ENCODE measurements at places on chromosomes 6 and 20.

DNA sequence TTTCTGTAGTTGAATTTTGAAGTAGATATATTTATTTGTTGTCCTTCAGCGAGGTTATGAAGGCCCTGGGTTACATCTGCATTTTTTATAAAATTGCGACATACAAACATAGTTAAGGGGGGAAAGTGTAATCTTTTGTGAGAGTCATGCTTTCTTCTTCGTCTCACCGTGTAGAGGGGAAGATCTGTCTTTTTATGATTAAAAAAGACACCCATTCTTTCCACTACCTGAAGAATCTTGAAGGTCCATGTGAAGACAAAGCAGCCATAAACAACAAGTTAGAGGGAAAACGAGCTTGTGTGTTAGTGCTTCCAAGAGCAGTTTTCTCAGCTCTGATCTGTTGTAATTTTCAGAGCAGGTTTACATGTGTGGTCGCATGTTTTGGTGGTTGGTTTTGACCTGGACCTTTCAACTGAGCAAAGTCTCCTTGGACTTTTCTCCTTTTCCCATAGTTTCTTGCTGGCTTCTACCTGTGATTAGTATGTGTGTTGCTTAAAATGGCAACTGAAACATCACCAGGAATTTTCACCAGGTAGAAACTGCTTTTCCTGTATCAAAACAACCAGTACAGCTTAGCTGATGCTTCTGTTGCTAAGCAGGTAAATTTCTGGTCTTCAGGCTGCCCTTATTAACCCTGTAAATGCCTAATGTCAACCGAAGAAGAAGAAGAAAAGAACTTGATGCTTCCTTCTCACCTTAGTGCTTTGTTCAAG, 37.3 kb downstream of the RREB1 start:
- DNase-seq: no peak

DNA sequence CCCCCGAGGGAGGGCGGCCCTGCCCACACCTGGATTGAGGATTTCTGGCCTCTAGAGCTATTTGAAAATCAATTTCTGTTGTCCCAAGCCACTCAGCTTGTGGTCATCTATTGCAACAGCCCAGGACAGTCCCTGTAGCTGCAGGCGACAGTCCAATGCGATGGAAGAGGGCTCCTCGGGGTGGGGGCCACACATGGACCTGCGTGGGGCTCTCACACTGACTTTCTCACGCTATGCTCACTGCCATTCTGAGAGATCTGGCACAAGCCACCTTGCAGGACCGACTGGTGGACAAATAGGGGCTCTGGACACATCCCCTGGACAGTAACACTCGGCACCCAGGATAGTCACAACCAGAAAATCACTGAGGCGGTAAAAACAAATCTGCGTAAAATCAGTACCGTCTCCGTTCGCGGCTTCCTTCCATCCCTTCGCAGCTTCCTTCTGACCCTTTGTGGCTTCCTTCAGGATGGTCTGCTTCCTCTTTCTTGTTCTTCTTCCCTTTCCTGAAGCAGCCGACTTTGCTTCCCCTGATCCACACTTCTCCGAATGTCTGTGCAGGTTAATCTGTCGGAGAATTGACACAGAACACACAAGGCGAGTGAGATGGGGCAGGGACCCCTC, 21.8 kb downstream of the CTCFL start:
- no peak for DNase-seq

DNA sequence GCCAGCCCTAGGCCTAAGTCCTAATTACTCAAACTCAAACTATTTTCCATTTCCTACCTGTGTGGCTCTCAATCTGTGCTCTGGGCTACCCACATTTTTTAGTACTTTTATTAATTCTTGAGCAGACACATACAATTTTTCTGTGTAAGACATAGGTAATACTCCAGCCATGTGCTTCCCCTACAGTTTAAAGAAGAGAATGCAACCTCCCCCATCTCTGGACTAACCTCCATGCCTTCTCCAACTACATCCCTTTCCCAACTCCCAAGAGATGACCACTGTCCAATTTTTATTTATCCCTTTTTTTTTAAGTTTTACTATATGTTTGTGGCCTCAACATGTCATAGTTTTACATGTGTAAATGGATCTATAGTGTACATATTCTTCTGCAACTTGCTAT, 5.8 kb downstream of the HMGN4 start:
- no peak for DNase-seq

GRCh38 chr6:78867020-78867369, 356 bp upstream of the IRAK1BP1 start:
- no peak for DNase-seq

DNA sequence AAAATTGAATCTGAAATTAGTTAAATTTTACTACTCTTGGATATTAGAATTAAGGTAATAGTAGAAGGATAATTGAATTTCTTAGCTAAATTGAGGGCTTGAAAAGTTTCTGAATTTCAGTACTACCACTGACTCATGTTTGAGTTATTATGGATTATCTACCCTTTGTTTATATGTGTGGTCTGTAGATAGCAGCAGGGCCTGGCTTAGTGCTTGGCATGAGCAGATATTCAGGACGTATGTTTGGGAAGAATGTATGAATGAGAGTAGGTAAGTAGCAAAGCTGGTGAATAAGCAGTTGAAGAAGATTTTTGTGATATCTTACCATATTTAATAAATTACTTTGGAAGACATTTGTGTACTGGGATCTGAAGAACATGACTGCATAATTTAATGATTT, 152.7 kb downstream of the MACROD2 start:
- no peak for DNase-seq

Measured in stimulated activated CD4-positive, alpha-beta T cell treated with anti-CD3 and anti-CD28 coated beads, Interleukin-1b, Interleukin-23, amount 100 ng/mL, for 1 hour (primary cell).